ENCODE measurements at places on chromosomes 11 and 22. TPM values are rescaled to one million over a fixed set of nuclear protein-coding genes. Genes with fewer than 3 reads are reported as not detected.

- no peak overlapping the region for H3K4me3 ChIP-seq
- DNase-seq, result no peak
- H3K4me1 ChIP-seq, result no peaks in the 10 kb centered on the region
Measured at GRCh38 chr11:62280452-62280851, 10.5 kb downstream of the SCGB2A2 start.

DNA sequence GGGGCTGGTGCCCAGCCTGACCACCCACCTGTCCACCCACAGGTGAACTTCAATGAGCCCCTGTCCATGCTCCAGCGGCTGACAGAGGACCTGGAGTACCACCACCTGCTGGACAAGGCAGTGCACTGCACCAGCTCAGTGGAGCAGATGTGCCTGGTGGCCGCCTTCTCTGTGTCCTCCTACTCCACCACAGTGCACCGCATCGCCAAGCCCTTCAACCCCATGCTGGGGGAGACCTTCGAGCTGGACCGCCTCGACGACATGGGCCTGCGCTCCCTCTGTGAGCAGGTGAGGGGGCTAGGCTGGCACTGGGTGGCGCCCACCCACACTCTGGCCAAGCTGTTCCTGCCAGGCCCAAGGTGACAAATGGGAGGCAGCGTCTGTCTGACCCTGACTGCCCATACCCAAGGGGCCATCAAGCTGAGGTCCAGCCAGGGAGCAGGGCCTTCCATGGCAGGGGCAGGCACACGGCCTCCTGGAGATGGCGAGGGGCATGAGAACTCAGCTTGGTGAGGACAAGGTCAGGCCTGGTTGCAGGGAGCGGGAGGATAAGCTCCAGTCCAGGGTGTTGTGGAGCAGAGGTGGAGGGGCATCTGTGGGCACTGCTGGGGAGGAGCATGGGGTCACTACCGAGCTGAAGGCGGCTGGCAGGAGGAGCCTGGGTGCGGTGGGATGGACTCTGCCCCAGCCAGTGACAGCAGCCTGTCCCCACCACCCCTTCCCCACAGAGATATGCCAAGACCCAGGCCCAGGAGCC is 77.7 kb downstream of the MORC2 start:
- no peaks in the 10 kb centered on the region for H3K27me3 ChIP-seq
- DNase-seq, result no peak
- H3K27ac ChIP-seq, result no peak overlapping the region
- no peak overlapping the region for H3K4me3 ChIP-seq
- H3K36me3 ChIP-seq, result no peaks in the 10 kb centered on the region

DNA sequence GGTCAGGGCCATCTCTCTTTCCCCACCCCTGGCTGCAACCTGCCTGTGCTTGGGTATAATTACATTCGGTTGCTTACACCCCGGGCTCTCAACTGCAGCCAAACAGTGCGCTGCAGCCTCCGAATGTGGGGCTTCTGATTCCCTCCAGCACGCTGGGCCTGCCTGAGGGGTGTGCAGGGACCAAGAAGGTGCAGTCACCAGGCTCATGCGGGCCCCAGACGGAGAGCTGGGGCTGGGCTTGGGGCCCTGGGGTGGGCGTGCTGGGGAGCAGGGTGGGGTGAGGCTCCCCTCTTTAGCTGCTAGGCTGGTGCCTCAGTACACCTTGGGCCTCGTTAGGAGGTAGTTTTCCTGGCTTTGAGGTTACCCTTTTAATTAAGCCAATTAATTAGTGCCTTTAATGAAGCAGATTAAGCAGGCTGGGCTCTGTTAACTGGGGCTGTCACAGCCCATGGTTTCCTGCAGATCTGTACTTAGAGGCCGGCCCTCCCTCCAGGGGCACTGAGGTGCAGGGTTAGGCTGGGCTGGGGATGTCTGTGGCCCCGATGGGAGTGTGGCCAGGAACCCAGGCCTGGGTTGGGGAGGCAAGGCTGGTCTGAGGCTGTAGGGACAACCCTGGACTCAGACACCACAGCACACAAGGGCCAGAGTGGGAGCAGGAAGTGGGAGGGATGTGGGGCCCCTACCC is 17.3 kb downstream of the FLRT1 start:
- H3K4me3 ChIP-seq, result no peak overlapping the region
- peaks cover 64% of the 10 kb centered on the region for H3K27me3 ChIP-seq
- peaks cover 20% of the 10 kb centered on the region for H3K4me1 ChIP-seq
- no peak for DNase-seq
- no peaks in the 10 kb centered on the region for H3K36me3 ChIP-seq

DNA sequence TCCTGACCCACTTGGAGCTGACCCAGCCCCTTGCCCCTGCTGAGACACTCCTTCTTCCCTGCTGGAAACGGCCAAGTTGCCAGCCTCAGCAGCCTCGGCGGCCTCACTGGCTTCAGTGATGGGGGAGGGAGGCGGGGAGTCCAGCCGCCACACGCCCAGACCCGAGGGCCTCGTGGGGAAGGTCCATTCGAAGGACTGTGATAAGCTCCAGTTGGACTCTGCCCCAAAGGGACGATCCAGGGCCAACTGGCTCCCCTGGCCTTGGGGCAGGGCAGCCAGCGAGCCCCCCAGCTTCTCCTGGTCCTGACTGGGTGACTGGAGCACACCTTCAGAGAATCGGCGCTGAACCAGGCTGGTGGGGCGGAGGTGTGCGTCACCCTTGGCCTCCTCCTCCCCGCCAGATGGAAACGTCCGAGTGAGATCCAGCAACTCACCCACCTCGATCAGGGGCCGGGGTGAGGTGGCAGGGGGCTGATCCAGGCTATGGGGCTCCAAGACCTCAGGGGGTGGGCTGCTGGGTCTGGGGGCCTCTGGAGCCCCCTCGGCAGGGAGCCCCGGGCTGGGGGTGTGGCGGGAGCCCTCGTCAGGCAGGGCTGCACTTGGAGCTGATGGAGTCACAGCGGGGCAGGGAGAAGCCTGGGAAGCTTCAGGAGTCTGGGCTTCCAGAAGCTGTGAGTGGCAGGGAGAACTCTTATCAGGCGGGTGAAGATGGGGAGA is 11.5 kb downstream of the TNKS1BP1 start:
- H3K27ac ChIP-seq, result no peak overlapping the region
- peaks cover 36% of the 10 kb centered on the region for H3K4me1 ChIP-seq
- no peak overlapping the region for H3K4me3 ChIP-seq
- peaks cover 69% of the 10 kb centered on the region for H3K36me3 ChIP-seq
- H3K27me3 ChIP-seq, result no peaks in the 10 kb centered on the region
- no peak for DNase-seq

- no peaks in the 10 kb centered on the region for H3K36me3 ChIP-seq
- no peak for DNase-seq
- no peaks in the 10 kb centered on the region for H3K4me1 ChIP-seq
- H3K27me3 ChIP-seq, result no peaks in the 10 kb centered on the region
- no peak overlapping the region for H3K4me3 ChIP-seq
Measured at GRCh38 chr22:44381761-44382115, 69.0 kb upstream of the SHISAL1 start.

DNA sequence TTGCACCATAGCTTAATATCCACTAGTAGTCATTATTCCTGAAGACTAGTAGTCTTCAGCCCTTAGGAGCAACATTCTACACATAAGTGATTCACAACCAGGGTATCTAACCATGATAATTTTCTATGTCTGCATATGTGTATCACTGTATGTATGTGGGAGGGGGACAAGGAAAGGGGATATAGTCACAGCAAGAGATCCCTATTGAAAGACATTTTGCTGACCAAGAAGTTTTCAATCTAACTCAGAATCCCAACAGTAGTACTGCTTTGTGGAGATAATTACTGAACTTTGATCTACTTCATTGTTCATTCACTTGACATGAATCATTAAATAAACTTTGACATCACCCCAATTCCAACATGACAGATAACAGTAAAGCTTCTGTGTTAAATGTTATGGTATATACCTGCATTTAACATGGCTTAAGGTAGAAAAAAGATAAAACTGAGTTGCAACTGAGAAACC is 10.3 kb downstream of the PIK3C2A start:
- H3K36me3 ChIP-seq, result no peaks in the 10 kb centered on the region
- H3K4me1 ChIP-seq, result no peaks in the 10 kb centered on the region
- H3K4me3 ChIP-seq, result no peak overlapping the region
- no peaks in the 10 kb centered on the region for H3K27me3 ChIP-seq
- no peak overlapping the region for H3K27ac ChIP-seq
- no peak for DNase-seq

GRCh38 chr11:117610045-117610444 is 187.0 kb downstream of the DSCAML1 start:
- H3K27me3 ChIP-seq, result no peaks in the 10 kb centered on the region
- H3K27ac ChIP-seq, result no peak overlapping the region
- peaks cover 28% of the 10 kb centered on the region for H3K4me1 ChIP-seq
- H3K4me3 ChIP-seq, result no peak overlapping the region

DNA sequence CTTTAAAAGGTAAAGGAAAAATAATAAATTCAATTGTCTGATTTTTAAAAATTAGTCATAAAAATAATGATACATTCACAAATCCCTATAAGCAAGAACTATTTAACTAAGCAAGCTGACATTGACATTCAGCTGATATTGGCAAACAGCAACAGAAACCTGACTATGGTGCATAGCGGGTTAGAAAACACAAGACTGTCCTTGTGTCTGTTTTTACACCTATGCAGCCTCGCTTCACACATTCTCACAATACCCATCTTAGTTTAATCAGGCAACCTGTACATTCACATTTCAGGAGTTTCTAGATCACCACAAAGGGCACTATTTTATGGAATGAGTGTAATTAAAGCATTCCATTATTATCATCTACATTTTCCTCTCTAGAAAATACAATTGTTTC is 737.1 kb downstream of the KCNA4 start:
- H3K4me1 ChIP-seq, result no peaks in the 10 kb centered on the region
- no peaks in the 10 kb centered on the region for H3K36me3 ChIP-seq
- H3K4me3 ChIP-seq, result no peak overlapping the region
- H3K27me3 ChIP-seq, result no peaks in the 10 kb centered on the region
- H3K27ac ChIP-seq, result no peak overlapping the region
- no peak for DNase-seq

Gene MS4A15
- 0.15 TPM for polyA plus RNA-seq

Gene CDCA5
- 39.2 TPM for polyA plus RNA-seq

Gene C11orf24
- 51.7 TPM for polyA plus RNA-seq

Data from H1 (cell line).